T1000 (cell line): ENCODE measurements at places on chromosomes 11 and 22.
A peak's percentile ranks its signal among the peaks of the same experiment; 100 is the strongest.

DNA sequence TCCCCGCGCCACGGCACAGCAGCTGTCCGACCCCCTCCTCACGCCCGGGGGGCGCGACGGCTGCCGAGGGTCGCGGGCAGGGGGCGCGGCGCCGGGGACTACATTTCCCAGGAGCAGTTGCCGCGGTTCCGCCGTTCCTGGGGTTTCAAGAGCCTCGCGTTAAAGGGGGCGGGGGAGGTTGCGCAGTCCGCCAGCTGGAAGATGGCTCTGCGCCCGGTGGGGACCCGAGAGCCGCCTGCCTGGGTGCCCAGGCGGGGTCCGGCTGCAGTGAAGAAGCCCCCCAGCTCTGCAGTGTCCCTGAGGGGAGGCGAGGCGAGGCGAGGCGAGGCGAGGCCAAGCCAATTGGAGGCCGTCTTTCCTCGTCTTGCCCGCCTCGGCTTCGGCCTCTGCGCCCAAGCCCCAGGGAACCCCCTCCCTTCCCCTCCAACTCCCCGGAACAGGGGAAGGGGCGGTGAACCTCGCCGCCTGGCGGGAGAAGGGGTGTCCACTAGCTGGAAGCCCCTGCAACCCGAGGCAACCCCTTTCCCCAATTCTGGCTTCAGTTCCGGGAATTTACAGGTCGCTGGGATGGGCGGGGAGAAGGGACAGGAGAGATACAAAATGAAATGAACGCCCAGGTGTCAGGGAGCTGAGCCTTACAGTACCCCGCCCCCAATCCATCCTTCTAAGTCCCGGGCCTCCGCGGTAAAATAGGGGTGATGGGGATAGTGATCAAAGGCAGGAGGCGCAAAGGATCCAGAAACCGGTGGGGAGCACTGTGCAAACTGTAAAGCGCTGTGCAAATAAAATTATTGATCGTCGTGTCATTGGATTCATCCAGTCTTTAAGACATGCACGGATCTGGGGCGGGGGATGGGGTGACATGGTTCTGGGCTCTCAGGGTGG lies 5.2 kb upstream of the GCAT start:
- no peak for DNase-seq

DNA sequence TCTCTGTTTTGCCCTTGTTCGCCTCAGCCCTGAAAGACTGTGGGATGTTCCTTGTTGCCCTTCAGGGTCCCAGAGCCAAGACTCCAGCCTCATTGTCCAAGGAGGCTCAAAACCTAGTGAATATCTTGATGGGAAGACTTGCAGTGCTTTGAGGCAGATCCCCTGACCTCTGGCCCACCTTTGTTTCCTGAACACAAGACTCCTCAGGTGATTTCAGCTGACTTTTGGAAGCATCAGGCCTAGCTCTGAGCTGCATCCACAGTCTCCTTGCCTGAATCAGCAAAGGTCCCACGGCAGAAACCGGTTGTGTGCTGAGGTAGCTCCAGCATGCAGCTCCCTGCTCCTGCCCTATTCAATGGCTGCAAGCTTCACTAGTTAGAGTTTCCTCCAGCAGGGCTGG lies 159.3 kb upstream of the B3GAT1 start:
- DNase-seq = no peak

- DNase-seq = no peak
Observed at GRCh38 chr11:18088366-18088765, 17.5 kb downstream of the SAAL1 start.

DNA sequence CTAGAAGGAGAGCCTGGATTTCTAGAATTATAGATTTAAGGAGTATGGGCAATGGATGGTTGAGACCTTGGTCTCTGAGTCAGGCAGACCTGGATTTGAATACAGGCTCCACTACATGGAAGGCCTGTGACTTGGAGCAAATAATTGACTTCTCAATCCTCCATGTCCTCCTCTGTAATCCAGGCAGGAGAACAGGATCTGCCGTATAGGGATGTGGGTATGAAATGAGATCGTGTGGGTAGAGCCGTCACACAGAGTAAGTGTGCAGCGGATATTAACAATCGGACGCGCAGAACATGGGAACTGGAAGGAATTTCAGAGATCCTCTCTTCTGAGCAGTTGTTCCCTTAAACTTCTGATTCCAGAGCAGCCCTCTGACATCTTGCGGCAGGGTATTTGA lies 11.5 kb upstream of the TMPRSS13 start:
- DNase-seq = no peak

GRCh38 chr11:125701018-125701610 lies 20.5 kb upstream of the ACRV1 start:
- no peak for DNase-seq

- no peak for DNase-seq
Observed at GRCh38 chr11:63922673-63923192, 5.8 kb upstream of the RCOR2 start.

DNA sequence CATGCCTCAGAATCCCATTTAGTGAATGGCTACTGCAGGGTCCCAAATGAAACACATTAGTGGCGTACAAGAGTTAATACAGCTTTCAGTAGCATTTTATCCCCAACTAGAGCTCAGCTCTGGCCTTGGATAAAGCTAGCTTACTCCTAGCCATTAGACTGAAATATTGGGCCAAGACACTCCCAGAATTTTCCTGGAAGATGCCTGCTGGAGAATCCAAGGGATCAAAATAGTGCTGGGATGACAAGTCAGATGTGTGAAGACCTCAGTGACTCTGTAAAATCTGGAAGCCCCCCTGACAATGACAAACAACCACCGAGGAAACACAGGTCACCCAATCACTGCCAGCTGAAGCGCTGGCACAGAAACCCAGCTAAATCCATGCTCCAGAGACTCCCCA lies 303.1 kb upstream of the SORL1-AS1 start:
- DNase-seq = no peak

DNA sequence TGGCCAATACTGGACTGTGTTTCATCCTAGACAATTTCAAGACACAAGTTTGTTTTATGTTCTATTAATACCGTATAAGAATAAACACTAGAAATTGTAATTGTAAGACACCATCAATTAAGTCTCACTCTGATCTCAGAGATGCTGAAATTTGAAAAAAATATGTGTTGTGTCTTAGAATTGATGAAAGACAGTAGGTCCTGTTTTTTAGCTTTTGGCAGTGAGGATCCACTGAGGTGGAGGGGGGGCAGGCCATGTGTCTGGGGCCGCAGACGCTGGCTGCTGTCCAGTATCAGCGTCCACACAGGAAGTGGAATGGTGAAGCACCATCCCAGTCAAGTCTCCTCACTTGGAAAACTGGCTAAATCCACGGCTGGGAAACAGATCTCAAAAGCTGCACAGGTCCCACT lies 22.5 kb upstream of the ALG8 start:
- no peak for DNase-seq

GRCh38 chr11:76577226-76577920 lies 93.2 kb downstream of the LRRC32 start:
- DNase-seq = peak; percentile 86

- no peak for DNase-seq
Observed at GRCh38 chr11:12159351-12160099, 49.1 kb downstream of the MICAL2 start.

DNA sequence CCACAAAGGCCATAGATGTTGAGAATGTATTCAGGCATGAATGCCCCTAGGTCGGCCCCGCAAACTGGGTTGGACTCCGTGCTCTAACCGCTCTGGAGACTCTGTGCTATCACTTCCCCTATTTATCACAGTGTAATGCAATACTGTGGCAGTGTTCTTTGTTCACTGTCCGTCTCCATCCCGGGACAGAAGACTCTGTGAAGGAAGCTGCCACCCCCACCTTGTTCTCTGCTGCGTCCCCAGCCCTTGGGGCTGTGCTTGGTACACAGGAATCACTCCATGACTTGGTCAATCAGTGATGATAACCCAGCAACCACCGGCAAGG lies 57.6 kb downstream of the TSPAN18 start:
- no peak for DNase-seq

- DNase-seq = peak; percentile 50
Observed at GRCh38 chr11:20127671-20128527, 32.4 kb downstream of the DBX1 start.

- no peak for DNase-seq
Observed at GRCh38 chr11:64566042-64566914, 24.7 kb upstream of the SLC22A12 start.

DNA sequence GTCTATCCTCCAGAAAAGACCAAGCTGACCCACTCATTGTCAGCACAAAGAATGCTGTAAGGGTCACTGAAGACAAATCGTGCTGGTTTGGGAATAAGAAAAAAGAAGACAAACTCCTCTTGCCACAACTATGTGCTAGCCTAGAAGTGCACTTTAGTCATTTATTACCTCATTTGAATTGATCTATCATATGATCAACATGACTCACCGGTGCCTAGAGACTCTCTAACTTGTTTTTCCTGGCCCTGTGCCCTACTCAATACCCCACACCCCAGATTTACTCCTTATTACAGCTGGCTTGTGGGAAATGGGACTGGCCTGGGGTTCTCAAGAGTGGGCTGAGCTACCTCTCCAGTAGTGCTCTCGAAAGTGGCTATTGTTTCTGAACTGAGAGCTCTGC lies 35.9 kb upstream of the HORMAD2 start:
- DNase-seq = peak; percentile 57

- no peak for DNase-seq
Observed at GRCh38 chr22:30413745-30414524, 11.6 kb upstream of the MTFP1 start.

- no peak for DNase-seq
Observed at GRCh38 chr11:129267716-129268115, 75.6 kb upstream of the ARHGAP32 start.

DNA sequence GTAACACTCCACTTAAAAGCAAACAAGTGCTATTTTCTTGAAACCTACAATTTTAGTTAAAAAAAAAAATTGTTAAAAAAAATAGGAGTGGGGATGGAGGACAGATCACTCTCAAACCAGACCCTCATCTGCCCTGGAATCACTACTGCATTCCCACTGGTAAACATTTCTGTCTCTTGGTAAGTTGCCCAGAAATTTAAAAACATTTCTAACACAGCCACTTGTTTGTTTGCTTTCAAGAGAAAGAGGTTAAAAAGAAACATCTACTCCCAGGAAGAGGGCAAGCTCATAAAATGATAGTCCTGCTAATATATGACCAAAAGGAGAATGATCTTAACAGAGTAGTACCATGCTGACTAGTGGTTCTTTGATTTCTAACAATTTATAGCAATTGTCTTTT lies 83.3 kb downstream of the SGSM3 start:
- DNase-seq = no peak

DNA sequence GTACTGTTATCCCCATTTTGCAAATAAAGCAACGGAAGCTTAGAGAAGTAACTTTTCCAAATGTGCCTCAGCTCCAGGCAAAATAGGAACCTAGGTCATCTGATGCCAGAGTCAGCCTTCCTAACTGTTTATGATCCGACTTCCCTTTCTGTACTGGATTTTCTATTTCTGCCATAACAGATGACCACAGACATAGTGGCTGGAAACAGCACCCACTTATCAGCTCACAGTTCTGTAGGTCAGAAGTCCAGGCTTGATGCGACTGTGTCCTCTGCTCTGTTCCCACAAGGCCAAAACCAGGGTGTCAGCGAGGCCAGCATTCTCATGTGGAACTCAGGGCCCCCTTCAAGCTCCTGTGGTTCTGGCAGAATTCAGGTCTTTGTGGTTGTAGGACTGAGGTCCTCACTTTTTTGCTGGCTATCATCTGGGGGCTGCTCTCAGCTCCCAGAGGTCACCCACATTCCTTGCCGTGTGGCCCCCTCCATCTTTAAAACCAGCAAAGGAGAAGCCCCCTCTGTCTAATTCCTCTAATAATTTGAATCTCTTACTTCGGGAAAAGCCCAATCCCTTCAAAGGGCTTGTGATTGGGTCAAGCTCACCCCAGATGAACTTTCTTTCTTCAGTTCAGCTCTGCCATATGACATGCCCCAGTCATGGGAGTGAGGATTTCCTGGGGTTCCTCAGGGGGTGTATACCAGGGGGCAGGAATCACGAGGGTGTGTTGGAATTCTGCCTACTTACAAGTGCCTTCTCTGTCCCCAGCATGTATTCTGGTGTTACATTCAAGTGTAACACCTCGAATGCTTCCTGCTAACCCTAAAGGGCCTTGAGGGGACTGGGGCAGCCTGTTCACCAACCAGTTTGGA lies 15.3 kb downstream of the KCNJ5 start:
- DNase-seq = no peak

DNA sequence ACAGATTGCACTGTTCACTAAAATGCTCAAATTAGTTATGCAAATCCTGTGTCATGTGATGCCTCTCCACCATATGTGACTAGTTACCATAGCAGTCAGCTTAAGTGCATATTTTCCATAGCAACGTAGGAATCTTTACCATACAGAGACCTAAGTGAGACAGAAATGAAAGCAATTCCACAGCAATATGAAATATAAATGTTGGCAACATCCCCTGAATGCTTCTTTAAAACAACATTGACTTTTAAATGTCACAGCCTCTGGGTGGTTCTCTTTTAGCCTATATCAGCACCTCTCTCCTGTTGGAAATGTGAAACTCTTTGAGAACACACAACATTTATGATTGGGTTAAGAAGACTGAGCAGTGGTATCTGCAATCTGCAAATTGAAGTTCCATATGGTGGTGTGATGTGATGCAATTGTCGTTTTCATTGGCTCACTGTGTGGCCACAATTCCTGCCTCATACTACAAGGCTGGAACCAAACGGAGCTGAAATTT lies 814.6 kb downstream of the DLG2 start:
- no peak for DNase-seq

GRCh38 chr11:60085909-60086308 lies 2.6 kb upstream of the MS4A2 start:
- no peak for DNase-seq

GRCh38 chr22:49482811-49483210 lies 344.9 kb downstream of the BRD1 start:
- DNase-seq = no peak

- DNase-seq = no peak
Observed at GRCh38 chr11:7208391-7208790, 43.3 kb upstream of the SYT9 start.

DNA sequence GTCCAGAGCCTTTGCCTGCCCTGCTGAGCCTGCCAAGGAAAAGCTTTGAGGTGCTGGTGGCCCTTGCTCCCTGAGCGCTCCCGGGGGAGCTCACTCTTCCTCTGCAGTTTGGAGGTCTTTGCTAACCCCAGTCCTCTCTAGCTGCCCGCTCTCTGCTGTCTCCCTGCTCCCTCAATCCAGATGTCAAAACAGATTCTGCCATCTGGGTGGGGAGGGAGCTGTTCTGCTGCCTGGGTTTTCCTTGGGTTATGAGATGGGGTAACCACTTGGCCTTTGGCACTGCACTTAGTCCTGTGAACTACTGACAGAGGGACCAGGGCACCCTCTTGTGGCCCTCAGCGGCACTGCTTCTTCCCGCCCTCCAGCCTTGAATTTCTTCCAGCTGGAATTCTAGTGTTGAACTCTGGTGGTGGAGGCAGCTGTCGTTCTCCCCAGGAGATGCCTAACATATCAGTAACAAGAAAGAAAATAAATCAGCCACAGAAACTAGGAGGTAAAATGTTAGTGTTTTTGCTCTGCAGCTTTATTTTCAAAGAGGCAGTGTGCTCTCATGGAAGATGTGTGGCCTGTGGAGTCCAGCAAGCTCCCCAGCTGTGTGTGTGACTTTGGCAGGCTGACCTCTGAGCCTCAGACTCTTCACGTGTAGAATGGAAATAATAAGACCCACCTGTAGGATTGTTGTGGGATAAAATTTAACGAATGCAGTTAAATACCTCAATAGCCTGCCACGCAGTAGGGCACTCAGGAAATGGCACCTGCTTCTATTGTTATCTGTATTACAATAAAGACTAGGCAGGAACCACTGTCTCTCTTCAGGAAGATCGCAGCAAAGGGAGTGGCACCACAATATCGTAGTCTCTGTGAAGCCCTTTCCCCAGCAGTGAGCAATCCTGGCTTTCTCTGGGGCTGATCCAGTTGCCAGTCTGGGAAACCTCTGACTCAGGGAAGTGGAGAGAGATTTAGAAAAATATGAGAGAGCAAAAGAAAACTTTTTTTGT lies 23.4 kb downstream of the ARFGAP2 start:
- DNase-seq = peak; percentile 62

- no peak for DNase-seq
Observed at GRCh38 chr11:70540196-70540595, 141.9 kb downstream of the CTTN start.
